Fibroblast of pulmonary artery (primary cell): ENCODE measurements at places on chromosomes 13 and 19.
A peak's percentile ranks its signal among the peaks of the same experiment; 100 is the strongest.

GRCh38 chr13:45851171-45851921 is at the start of gene SIAH3:
Gene SIAH3 (minus strand): TSS chr13:45851753. CDS start chr13:45851629, 124 bp downstream.
- peak; percentile 18 for DNase-seq

- no peak for DNase-seq
Observed at GRCh38 chr13:99746637-99747402, 224.7 kb downstream of the ZIC5 start.

GRCh38 chr13:101384929-101385328 is 31.4 kb downstream of the NALCN start:
- DNase-seq: no peak

- no peak for DNase-seq
Observed at GRCh38 chr19:11141937-11142527, 13.6 kb downstream of the SPC24 start.

GRCh38 chr19:1213391-1214286 is 8.1 kb downstream of the STK11 start:
- DNase-seq: peak; percentile 73

- peak; percentile 55 for DNase-seq
Observed at GRCh38 chr19:29771708-29772414, 39.9 kb upstream of the CCNE1 start.

- peak; percentile 18 for DNase-seq
Observed at GRCh38 chr13:102651892-102652291, 43.0 kb downstream of the METTL21C start.
